ENCODE measurements at places on chromosomes 3 and 15.

DNA sequence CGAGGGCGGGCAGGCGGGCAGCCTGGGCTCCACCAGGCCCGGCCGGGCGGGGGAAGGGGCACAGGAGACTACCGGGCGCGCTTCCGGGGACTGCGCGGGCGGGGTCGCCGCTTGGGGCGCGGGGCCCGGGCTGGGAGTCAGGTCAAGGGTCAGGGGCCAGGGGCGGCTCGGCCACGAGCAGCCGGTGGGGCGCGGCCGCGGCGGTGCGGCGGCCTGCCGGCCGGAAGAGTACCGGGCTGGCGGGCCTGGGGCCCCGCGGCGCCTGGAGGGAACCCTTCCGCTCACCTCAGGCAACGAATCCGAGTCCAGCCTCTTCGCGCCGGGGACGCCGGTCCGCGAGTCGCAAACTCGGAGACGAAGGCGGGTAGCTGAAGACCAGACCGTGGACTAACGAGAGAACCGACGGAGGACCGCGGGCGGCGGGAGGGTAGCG lies 225 bp downstream of the RHOA start:
- DNase-seq: no peak

- no peak for DNase-seq
Measured at GRCh38 chr3:100635273-100635701, 25.9 kb downstream of the ADGRG7 start.

- peak; percentile 71 for DNase-seq
Measured at GRCh38 chr3:52231502-52232278, 6.2 kb upstream of the TLR9 start.

GRCh38 chr15:85335193-85335942 lies 45.0 kb upstream of the AKAP13 start:
- no peak for DNase-seq

DNA sequence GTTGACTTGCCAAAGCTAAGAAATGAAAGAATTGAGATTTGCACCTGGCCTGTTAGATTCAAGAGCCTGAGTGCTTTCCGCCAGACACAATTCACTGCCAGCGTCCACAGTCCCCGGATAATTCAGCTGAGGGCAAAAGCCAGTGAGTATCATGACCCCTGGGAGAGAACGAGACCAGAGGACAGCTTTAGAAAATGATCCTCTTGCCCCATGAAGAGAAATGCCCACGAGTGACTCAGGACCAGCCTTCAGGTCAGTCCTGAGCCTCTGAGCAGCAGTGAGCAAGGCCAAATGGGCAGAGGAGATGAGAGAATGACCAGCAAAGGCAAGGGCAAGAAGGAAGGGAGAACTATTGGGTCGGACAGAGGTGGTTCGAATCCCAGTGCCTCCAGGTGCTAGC lies 273.5 kb downstream of the FAM43A start:
- DNase-seq: no peak

DNA sequence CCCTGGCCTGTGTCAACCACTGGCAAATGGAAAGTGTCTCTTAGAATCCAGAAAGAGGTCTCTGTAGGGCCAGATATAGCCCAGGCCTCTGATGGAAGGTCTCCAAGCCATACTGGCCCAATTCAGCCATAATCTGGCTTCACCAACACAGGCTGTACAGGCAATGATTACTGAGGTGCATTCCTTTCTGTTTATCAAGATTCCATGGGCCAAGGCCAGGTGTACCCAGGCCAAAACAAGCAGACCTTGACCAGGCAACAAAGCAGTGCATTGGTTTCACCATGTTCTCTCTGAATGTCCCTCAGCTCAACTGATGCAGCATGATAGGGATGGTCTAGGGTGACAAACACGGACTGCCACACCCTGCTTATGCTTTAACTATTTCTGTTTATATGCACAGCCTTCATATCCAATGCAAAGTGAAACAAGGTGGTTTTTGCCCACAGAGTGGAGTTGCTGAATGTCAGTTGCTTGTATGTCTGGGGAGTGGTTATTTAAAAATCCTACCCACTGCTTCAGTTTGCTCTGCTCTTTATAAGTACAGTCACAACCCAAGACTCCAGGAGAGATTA lies 25.2 kb downstream of the CCNL1 start:
- no peak for DNase-seq

DNA sequence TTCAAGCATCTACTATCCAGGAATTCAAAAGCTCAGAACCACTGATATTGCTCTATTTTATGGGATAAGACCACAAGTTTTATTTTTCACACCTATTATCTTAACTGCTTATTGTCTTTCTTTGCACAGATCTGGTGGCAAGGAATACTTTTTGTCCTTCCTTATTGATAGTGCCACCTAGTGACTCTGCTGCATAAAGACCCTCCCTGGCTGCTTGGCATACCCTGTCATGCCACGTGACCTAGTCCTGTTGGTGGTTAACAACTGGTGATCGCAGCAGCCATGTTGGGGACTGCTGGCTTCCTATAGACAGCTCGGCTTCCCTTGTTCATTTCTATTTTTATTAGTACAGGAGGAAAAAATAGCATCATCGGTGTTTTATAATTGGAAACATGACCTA lies 236.3 kb downstream of the MEX3B start:
- DNase-seq: no peak

DNA sequence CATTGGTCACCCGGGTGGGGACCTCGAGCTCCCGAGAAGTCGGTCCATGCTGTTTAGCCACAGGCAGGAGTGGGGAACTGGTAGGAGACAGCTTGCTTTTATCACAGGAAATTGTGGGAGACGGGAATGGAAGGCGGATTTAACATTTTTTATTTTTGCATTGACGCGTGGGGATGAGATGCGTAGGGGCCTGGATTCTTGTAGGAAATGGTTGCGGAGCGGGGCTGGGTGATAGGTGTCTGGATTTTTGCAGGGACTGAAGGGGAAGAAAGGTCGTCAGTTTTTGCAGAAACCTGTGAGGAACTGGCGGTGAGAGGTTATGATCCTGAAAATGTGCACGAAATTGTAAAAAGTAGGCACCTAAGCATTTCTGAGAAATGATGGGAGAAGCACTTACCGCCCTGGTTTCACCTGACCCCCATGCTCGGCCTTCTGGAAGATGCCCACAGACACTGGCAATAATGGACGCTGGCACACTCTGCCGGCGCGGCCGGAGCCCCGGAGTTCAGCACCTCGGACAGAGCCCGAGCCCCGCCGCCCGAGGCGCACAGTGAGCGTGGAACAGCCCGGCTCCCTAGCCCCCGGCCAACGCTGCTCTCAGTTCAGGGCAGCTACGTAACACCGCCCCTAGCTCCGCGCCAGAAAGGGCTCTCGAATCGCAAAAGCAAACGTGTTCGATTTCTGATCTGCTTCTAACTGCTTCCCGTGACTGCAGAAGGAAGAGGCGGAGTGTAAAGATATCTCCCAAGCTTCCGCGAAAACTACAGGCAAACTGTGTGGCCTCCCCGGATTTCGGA lies 928 bp downstream of the ANKRD34C start:
- no peak for DNase-seq

DNA sequence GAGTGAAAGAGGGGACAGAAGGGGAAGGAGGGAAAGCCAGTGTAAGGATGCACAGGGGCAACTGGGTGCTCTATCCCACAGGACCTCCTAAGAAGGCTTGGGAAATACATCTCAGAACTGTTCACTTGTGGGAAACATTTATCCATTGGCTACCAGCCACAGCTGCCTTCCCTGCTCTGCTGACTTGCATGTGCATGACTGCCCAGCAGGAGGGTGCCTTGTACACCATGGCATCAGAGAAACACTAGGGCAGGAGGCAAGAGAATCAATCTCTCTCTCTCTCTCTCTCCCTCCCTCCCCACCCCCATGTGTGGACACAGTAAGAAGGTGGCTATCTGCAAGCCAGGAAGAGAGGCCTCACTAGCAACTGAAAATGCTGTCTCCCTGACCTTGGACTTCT lies 62.9 kb upstream of the ZBTB38 start:
- no peak for DNase-seq

- no peak for DNase-seq
Measured at GRCh38 chr3:124800511-124801258, 70.4 kb downstream of the UMPS start.

DNA sequence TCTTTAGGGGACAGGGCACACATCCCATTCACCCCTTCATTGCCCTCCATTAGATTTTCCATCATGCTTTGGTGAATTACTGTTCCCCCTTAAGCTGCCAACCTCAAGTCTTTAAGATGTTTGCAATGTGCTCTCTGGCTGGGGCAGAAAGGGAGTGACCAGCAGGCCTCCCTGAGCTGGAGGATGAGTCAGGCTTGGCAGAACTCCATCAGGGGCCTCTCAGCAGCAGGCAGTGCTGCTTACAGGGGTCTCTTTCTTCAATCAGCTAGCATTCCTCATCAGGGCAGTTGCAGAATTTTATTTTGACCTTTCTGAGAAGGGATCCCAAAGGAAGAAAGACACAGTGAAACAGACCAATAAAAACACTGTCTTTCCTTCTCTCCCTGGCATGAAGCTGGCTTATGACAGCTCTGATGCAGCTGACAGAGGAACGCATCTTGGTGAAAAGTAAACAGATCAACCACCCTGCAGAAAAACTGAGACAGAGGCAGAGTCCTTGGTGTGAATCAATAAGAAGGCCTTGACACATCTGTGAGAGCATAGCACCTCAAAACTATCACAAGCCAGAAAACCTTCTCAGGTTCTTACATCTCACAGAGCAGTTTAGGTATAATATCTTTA lies 88.7 kb upstream of the MRPL3 start:
- no peak for DNase-seq

GRCh38 chr15:81893182-81893835 lies 152.5 kb downstream of the MEX3B start:
- DNase-seq: no peak

Data from stimulated activated CD8-positive, alpha-beta memory T cell treated with anti-CD3 and anti-CD28 coated beads, Interleukin-4, amount 100 ng/mL, for 4 hours (primary cell).